Fibroblast of skin of left quadriceps (primary cell): ENCODE measurements at places on chromosomes 12 and 14.

DNA sequence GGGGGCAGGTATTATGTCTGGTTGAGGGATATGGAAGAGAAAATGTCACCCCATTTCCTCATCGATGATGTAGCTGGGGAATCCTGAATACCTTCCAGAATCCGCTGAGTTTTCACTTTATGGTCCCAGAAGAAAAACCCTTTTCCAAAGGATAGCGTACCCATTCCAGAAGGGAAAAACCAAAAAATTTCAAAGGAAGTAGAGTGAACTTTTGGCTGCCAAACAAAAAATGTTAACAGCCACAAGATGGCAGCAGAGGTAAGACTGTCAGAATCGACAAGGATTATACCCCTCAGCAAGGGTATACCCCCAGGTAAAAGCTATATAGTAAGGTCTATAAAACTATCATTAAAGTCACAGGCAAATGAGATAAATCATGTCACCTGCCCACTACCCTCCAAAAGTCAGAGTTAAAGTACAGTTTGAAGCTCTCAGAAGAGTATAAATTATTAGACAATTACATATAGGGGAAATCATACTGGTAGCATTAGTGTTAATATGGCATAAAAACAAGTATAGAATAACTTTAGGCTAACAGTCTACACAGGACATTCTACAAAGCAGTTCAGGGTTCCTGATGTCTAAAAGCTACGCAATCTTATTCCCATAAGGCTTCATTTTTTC, 18.0 kb downstream of the ACIN1 start:
- DNase-seq, result no peak

DNA sequence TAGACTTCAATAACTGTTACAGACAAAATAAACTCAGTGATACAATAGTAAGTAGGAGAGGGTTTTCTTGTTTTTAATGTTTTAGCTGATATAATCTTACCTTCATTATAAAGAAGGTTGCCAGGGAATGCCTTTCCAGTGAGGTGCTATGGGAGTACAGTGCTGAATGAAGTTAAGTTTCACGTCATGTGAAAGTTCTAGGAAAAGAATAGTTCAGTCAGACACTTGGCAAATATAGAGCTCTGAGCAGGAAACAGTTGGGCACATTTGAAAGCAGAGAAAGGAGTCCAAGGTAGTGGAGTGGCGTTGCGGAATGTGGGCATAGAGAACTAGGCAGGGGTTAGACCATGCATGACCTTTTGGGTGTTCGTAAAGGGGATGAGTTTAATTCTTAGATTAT, 88.6 kb upstream of the DCN start:
- DNase-seq, result no peak

- DNase-seq, result no peak
Measured at GRCh38 chr12:108610336-108610815, 12.5 kb upstream of the TMEM119 start.

DNA sequence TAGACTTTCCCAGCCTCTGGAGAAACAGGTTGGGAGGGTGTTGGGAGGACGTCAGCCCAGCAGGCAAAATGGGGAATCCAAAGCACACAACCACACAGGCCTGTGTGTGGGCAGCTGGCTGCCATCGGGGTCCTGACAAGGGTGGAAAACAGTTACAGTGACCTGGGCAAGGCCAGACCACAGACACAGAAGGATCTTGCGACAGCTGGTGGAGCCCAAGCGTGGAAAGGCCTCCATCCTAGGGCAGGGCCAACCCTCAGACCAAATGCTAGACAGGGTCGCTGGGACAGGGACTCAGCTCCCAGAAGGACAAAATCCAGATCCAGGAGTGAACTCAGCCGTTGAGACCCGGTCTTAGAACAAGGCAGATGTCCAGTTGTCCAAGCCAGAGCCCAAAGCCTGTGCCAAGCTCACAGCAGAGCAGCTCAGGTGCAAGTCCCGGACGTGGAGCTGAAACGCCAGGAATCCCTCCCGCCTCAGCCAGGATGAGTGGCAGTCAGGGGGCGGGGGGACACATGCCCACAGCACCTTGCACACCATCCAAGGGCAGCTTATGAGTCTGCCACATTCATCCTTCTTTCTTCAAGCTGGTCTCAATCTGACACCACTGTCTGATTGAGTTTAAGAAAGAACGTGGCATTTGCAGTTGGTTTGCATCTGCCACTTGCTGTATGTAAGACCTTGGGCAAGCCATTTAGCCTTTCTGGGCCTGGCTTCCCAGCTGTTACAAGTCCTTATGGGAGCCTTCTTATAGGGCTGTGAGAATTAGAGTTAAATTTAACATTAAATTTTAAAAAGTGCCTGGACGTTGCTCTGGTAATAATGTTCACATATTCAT, 37.6 kb downstream of the DEGS2 start:
- no peak for DNase-seq

DNA sequence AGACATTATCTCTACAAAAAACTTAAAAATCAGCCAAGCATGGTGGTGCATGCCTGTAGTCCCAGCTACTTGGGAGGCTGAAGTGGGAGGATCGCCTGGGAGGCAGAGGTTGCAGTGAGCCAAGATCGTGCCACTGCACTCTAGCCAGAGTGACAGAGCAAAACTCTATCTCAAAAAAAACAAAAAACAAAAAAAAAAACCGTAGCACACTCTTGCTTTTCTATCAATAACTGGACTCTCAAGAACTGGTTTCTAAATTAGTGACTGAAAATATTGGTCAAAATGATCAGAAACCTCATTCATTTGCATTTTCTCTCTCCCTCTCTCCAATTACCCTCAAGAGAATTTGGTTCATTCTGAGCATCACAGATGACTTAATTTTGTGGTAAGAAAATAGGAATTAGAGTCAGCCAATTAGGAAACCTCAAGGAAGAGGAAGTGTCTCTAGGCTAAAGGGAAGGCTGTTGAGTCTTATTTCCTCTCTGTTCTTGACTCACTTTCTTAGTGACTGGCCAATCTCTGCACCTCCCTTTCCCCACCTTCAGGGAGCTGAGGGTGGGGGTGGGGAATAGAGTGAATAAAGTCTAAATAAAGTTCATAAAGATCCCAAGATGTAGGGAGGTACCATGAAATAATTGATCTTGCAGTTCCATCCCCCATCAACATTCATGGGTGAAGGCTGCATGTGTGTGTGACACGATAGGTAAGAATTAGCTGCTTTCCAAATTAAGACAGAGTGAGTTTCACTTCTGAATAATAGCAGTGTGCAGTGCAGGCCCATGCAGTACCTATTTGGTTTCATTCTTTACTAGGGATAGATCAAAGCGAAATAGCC, 6.8 kb upstream of the PSMA6 start:
- peak; percentile 1 for DNase-seq

GRCh38 chr14:89179891-89180404, 237.1 kb downstream of the FOXN3 start:
- DNase-seq, result no peak

GRCh38 chr12:2246358-2246757, 193.6 kb downstream of the CACNA1C start:
- no peak for DNase-seq

DNA sequence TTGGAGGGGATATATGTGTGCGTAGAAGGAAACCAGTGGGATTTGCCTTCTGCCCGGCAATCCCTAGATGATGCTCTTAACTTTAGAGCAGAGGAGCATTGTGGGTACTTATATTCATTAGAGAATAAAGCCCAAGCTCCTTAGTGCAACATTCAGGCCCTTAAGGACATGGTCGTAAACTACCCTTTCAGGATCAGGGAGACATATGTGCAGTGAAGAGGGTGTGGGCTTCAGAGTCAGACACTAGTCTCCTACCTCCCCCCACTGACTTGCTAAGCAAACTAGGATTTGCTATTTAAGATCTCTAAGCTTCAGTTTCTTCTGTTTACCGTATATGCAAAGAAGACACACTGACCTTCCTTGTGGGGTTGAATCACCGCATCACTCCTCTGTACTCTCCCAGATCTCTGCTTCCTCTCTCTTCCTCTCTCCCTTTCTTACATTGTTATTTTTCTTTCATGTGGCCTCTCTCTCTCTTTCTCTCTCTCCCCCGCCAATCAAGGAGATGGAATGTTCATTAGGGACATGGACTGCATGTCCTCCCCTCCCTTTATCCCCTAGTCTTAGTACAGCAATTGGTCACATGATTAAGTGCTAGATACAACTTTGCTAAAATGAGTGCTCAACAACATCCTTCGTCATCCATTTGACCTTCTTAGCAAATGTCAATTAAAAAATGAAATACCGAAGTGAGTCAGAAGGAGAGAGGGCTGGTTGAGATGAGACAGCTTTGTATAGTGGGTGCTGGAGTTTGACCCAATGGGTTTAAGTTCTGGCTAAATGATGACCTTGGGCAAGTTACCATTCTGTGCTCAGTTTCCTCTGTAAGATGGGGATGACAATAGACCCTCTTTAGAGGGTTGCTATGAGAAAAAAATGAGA, 91.7 kb downstream of the TMX1 start:
- DNase-seq, result no peak

- peak; percentile 19 for DNase-seq
Measured at GRCh38 chr12:69284131-69284530, 44.8 kb downstream of the CPSF6 start.

DNA sequence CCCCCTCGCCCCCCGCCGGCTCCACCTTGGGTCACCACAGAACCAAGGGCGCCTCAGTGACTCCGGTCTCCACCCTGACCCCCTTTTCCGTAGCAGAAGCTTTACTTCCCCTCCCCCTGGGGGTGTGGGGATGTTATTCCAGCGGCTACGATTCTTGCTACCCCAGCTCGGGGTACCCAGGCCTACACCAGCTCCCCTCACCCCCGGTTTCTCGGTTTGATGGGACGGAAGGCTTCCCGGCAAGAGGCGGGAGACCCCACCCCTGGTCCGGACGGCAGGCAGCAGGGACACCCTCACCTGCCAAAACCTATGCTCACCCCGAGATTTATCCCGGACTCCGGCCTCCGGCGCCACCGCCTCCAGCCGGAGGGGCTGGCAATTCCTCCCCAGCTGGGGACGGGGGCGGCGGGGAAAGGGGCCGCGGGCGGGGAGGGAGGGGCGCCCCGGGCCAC, 619 bp downstream of the RAB15 start:
- DNase-seq, result no peak

DNA sequence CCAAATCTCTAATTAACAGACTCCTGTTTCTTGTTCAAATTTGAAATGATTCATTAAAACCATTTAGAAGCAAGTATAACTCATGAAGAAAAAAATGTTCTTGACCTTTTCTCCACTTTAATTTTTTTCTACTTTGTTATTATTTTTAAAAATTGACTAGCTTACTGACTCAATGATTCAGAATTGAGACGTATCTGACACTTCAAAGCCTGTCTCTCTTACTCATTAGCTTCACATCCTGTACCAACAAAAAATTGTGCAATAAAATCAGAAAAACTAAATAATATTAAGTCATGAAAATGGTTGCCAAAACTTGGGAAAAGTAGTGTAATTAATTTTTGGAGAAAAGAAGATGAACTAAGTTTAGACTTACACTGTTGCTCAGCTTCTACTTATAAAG, 331.2 kb downstream of the SLC16A7 start:
- DNase-seq, result no peak

DNA sequence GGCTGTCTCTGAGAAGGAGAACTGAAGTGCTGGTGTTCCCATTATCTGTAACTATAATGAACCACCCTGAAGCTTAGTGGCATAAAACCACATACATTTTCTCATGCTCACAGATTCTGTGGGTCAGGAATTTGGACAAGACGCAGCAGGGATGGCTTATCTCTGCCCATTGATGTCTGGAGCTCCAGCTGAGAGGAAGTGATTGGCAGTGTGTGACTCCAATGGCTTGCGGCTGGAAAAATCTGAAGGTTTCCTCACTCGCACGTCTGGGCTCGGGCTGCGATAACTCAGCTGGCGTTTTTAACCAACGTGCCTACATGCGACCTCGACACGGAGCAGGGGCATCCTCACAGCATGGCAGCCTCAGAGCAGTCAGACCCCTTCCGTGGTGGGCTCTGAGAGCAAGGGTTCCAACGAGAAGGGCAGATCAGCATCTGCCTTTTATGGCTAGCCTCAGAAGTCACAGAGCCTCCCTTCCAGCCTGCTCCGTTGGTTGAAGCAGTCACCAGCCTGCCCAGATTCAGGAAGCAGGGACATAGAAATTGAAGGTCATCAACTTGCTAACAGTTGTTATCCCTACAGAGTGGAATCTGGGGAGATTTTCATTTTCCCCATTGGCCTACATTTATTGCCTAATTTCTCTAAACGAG, 143.3 kb upstream of the BCL2L14 start:
- DNase-seq, result no peak

DNA sequence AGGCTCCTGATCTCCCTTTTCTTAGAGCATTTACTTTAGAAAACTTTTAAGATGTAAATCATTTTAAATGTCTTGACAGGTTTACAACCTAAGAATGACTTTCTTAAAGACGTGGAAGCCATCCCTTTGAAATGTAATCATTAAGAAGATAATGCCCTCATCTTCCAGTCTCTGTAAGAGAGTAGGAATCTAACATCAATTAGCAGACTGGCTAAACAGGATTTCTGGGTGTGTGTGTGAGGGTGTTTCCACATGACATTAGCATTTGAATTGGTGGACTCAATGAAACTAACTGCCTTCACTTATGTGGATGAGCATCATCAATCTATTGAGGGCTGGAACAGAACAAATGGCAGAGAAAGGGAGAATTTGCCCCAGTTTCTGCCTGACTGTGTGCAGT, 329.5 kb downstream of the RPL10L start:
- DNase-seq, result no peak

GRCh38 chr12:109467978-109468676, 9.0 kb downstream of the KCTD10 start:
- DNase-seq, result no peak

GRCh38 chr12:39628836-39629235, 9.2 kb upstream of the ABCD2 start:
- no peak for DNase-seq

GRCh38 chr14:49909016-49909415, 16.1 kb downstream of the ARF6 start:
- DNase-seq, result no peak

- DNase-seq, result no peak
Measured at GRCh38 chr14:24150567-24150966, 3.3 kb downstream of the RNF31 start.

DNA sequence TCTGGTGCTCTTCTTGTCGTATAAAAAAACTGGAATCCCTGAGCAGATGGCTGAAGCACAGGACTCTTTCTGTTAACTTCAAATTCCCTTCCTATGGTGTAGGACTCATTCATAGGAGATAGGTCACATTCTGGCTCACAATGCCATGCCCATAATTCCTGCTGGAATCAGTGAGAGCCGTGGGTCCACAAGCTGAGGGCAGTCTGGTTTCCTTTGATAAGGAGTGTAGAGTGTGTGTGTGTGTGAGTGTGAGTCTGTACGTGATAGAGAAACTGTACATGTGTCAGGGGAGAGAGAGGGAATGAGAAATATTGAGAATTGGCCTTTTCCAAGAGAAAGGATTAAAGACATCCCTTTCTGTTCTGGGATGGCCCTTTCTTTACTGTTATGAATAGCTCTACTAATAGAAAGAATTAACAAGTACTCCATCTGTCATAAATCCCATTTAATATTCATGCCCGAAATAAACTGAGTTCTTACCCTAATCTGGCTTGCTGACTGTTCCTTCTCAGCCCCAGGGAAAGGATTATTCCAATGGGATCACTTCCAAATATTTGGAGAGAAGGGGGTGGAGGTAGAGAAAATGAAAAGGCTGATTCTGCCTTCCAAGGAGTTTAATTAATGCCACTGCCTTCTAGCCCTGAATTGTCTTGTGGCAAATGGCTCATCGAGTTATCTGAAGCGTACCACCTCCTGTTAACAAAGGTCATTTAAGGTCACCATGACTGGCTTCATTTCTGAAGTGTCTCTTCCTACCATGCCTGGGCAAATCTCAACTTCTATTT, 79.0 kb downstream of the TMX1 start:
- no peak for DNase-seq
